ENCODE measurements at places on chromosomes 5 and 9. TPM values are rescaled to one million over a fixed set of nuclear protein-coding genes. Genes with fewer than 3 reads are reported as not detected.

Gene TRAF1
- total RNA-seq: 6.7 TPM

GRCh38 chr5:113099822-113100221 lies 123.2 kb downstream of the DCP2 start:
- no peak for DNase-seq

DNA sequence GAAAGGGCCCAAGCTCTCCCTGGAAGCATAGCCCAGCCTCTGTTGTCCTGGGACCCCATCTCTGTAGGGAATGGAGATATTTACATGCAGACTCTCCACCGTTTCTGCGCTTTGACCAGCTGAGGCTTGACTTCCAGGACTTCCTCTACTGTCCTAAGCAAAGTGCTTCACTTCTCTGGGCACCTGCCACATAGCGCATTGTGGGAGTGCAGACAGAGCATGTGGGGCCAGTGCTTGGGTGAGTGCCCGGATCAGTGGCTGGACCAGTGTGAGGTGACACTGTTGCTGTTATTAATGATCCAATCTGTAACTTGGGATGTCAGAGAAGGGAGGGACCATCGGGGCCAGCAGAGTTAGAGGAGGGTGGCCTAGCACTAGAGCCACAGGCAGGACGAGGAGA lies 10.5 kb downstream of the CXCL14 start:
- DNase-seq: no peak

DNA sequence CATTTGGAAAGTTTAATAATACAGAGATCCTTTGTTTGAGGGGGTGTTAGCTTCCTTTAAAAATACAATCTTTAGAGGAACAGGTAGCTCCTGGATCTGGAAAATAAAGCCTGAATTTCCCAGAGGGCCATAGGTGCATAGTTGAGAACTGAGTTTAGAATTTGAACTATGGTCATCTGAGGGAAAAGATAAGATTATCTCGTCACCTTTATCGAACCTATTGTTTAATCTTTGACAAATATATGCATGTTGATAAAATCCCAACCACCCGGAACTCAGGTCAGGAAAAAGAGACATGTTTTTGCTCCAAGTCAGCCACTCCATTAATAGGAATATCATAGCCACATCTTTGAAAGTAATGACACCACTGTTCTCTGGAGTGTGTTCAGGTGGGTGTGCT lies 91.7 kb upstream of the FAM169A start:
- DNase-seq: no peak

All from progenitor cell of endocrine pancreas (in vitro differentiated cells).